A549 treated with dexamethasone at 1 μM for 4 hours (cell line): ENCODE measurements at places on chromosomes 5 and 9. TPM values are rescaled to one million over a fixed set of nuclear protein-coding genes. Genes with fewer than 3 reads are reported as not detected.

PELO gene
- total RNA-seq, result 14.9 to 17.7 TPM (median 17.1 TPM) in 5 replicates

C5orf34 gene
- 3.6 to 5.2 TPM (median 4.4 TPM) in 5 replicates for total RNA-seq

LCN6 gene
- total RNA-seq, result not detected in 5 replicates

PCDHGA12 gene
- not detected in 5 replicates for total RNA-seq

NFX1 gene
- 28.8 to 35.6 TPM (median 34.1 TPM) in 5 replicates for total RNA-seq

NDST1 gene
- total RNA-seq, result 44.3 to 71.3 TPM (median 66.2 TPM) in 5 replicates

IRX1 gene
- not detected in 5 replicates for total RNA-seq

F2RL1 gene
- 204 to 250 TPM (median 224 TPM) in 5 replicates for total RNA-seq

IL9 gene
- not detected in 5 replicates for total RNA-seq

PRR16 gene
- total RNA-seq, result 0.13 to 0.14 TPM in 2 of 5 replicates, not detected in the others

MAP1B gene
- 38.7 to 66.7 TPM (median 54.5 TPM) in 5 replicates for total RNA-seq

HIGD2A gene
- 239 to 292 TPM (median 247 TPM) in 5 replicates for total RNA-seq

ANXA2R gene
- 2.8 to 4.1 TPM (median 3.1 TPM) in 5 replicates for total RNA-seq

TPM2 gene
- 663 to 742 TPM (median 711 TPM) in 5 replicates for total RNA-seq

QRFP gene
- 0.06 TPM in 1 of 5 replicates, not detected in the others for total RNA-seq

LMX1B gene
- 0.85 to 1.8 TPM (median 1.5 TPM) in 5 replicates for total RNA-seq

CDH9 gene
- total RNA-seq, result not detected in 5 replicates

STPG3 gene
- not detected in 5 replicates for total RNA-seq

CDC42SE2 gene
- 34.7 to 44.8 TPM (median 38.6 TPM) in 5 replicates for total RNA-seq

ZNF354B gene
- total RNA-seq, result 3.8 to 5.5 TPM (median 4.3 TPM) in 5 replicates

ST8SIA4 gene
- 0.17 to 0.46 TPM (median 0.38 TPM) in 5 replicates for total RNA-seq

CYSTM1 gene
- 136 to 252 TPM (median 141 TPM) in 5 replicates for total RNA-seq

OR1Q1 gene
- total RNA-seq, result 0.16 TPM in 1 of 5 replicates, not detected in the others

RECK gene
- total RNA-seq, result 5.0 to 6.0 TPM (median 5.7 TPM) in 5 replicates

FOXD4L4 gene
- total RNA-seq, result 0.04 to 0.07 TPM (median 0.05 TPM) in 3 of 5 replicates, not detected in the others

RANBP6 gene
- total RNA-seq, result 10.4 to 13.8 TPM (median 13.0 TPM) in 5 replicates

PCDHA9 gene
- total RNA-seq, result 0.01 TPM in 1 of 5 replicates, not detected in the others
